ENCODE measurements at places on chromosomes 11 and 22.

DNA sequence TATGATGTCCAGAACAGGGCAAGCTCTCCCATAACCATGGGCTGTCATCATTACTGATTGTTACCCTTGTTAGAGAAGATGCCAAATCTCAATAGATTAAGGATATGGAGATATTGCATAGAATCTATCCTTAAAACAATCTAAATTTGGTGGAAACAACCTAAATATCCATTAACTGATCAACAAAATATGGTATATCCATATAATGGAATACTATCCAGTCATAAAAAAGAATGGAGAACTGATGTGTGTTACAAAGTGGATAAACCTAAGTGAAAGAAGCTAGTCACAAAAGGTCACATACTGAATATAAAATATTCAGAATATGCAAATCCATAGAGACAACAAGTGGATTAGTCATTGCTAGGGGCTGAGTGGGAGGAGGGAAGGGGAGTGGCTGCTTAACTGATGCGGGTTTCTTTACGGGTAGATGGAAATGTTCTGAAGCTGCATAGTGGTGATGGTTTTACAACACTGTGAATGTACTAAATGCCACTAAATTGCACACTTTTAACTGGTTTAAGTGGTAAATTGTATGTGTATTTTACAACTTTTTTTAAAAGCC, 36.1 kb upstream of the SMCO4 start:
- DNase-seq: no peak

DNA sequence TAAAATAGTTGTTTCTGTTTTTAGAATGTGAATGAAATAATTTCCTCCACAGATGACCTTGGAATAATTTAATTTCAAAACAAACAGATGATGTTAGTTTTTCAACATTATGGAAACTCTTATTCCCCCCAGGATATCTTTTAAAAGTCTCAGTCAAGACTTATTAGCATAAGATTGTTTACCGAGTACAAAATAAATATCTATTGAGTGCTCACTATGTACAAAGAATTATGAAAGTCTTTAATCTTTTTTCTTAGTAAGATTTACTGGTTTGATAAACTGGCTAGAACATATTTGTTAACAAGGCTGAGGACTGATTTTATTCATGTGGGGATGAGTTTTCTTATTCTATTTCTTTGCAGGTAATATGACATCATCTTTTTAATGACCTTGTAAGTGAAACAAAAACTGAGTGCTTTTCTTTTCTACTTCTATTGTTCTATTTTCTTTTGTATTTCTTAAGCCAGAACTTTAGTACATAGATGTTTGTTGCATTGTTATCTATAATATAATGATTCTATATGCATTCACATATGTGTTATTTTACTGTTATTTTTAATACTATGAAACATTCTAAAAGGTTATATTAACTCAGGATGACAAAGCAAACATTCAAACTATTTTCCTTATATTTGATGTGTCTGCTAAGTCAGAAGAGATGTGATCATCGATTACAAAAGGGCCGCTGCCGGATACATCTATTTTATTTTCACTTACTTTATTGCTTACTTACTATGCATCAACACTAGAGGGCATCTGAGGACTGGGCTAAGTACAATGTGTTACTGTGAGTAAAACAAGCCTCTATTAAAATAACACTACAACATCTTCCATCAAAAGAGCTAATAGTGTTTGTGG, 111.0 kb upstream of the ARHGAP42 start:
- no peak for DNase-seq

GRCh38 chr11:90204832-90205646, 17.8 kb downstream of the CHORDC1 start:
- DNase-seq: no peak

DNA sequence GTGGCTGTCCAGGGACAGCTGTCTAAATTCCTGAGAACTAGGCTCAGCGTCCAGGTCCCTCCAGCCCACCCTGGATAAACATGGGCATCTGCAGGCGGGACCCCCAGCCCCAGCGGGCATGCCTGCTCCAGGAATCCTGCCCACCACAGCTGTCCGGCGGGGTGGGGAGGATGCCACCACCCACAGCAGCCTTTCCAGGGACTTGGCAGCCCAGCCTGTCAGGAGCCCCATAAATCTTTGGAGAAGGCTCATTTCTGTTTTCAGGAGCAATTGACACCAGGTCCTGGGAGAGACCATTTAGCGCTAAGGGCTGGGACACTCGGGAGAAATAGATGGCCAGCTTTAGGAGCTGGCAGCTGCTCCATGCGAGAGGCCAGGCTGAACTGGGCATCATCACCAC, 358.9 kb downstream of the CADM1 start:
- DNase-seq: no peak

GRCh38 chr11:76601272-76601671, 69.3 kb downstream of the LRRC32 start:
- no peak for DNase-seq

DNA sequence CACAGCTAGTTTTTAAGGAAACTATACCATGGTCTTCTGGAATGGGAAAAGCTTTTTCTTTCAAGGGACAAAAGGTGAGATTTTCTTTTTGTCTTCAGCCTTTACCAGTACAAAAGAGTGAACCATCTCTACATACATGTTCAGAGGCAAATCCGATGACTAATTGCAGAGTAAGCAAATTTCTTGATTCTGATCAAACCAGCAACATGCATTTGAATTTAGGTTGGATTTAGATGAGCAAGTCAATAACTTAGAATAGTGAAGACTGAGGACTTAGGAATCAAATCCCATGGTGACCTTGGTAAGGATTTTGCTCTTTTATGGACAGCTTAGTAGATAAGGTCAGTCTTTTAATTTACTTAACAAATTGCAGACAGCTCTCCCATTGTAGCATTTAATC, 65.9 kb upstream of the BLID start:
- DNase-seq: no peak

DNA sequence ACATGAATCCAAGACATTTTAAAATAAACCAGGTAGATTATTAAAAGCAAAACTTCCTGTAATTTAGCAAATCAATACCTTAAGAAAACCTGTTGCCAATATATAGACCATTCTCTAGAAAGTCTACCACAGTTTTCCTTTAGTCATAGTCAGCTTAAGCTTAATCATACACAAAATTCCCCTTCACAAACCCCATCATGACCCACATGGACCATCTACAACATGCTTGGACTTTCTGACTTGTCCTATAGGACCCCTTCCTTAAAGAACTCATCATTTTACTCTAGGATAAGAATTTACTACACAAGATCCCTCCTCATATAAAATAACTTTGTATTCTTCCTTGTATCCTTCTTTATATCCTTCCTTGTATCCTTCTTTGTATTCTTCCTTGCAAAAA, 16.2 kb upstream of the RNASEH2C start:
- no peak for DNase-seq

- no peak for DNase-seq
These were observed 34.9 kb upstream of the PHOX2A start for GRCh38 chr11:72278905-72279304.

DNA sequence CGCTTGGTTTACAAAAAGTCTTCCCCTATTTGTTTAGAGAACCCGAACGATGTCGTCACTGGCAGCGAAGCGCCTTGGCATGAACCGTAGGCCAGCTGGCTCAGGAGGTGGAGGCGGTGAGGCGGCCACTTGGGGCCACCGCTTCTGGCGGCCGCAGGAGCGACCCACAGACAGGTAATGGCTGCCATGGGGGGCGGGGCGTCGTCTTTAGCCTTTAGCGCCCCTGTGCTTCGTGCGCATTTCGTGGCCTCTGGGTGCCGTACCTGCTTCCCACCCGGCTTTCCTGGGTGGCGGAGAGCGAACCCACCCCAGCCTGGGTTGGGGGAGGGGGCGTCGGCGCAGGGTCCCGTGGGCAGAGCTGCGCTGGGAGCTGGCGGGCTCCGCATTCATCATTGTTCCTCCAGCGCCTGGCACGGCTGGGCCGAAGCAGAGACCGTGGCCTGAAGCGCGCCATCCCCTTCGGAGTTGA, 469 bp upstream of the OSBP2 start:
- DNase-seq: no peak

DNA sequence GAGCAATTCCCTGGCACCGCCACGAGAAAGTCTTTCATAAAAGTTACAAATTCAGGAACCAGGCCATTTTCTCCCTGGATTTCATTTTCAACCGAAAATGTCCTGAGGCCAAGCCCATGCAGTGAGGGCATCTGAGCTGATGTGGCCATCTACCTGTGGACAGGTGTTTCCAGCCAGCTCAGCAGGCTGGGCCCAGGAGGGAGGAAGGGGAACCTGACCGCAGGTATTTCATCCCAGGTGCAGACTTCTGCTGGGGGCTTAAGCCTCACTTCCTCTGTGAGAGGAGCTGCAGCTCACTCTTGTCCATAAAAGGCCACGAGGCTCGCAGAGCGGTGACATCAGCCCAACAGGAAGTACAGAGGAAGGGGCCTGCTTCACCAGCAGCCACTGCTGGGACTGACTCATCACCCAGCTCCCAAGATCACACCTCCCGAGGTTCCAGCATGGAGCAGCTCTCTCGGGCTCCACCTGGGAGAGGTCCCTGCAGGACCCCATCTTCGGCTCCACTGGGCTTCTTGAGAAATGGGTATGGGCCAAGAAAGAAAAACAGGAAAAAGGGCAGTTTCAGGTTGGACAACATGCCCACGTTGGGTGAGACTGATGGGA, 56.4 kb downstream of the MYH9 start:
- DNase-seq: no peak

DNA sequence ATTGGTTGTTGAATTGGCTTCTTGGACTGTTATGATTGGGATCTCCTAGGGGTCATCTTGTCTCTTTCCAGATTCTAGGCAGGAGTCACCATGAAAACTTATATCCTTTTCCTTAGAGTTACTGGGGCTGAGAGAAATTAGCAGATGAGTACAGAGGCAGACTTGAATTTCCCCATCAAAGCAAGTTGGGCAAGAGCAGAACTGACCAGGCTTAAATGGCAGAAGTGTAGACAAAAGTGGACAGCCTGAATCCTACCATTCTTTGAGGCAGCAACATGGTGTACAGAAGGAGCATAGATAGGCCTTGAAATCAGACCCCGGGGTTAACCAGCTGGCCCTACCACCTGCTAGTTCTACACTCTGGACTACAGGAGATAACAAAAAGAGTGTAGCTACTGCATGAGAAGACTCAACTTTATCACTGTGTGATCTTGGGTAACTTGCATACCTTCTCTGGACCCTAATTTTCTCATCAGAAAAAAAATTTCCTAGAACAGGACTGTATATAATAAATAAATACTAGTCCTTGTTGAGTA, 427.4 kb upstream of the CADM1 start:
- DNase-seq: no peak

DNA sequence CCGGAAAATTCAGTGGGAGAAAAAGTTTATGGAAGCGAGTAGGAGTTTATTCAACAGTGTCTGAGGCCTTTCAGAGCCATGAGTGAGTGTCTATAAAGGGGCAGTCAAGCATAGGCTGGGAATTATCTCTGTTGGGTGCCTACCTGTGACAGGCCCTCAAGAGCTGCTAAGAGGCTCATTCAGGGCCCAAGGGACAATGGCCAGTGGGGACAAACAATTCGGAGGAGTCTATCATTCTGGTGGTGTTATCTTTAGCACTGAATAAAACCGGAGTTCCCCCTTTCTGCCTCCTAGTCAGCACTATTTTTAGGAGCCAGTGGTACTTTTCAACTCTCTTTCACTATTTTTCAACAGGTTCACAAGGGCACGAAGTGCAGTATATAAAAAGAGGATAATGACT, 89.5 kb upstream of the HTATIP2 start:
- DNase-seq: no peak

DNA sequence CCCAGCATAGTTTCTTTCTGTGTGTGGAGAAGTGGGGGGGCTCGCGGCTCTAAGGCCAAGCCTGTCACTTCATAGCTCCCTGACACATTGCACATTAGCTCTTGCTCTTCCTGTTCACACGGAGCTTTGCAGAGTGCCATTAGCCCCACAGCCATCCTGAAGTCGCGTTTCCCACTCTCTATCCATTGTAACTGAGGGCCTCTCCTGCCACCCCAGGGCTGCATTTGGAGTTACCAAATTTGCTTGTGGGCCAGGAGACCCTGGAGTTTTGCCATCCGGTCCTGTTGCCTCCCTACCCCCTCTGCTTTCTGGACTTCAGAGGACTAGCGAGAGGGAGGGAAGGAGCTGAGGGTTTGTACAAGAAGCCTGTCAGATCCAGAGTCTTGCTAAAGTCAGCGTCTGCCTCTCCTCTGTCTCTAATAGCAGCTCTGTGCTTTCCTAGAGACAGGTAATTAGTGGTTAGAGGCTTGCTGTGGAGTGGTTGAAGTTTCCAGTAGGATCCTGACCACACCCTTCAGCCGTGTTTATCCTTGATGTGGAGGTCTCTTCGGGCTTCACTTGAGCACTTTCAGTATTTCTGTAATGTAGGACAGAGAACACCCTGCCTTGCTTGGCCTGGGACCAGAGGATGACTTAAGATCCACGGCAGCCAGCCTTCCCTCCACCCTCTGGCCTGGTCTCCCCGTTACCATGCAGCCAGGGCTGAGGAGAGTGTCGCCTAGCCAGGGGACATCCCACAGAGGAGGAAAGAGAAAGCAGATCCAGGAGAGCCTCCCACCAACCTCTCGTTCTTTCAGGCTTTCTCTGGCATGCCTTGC, 14.1 kb downstream of the DCPS start:
- no peak for DNase-seq

DNA sequence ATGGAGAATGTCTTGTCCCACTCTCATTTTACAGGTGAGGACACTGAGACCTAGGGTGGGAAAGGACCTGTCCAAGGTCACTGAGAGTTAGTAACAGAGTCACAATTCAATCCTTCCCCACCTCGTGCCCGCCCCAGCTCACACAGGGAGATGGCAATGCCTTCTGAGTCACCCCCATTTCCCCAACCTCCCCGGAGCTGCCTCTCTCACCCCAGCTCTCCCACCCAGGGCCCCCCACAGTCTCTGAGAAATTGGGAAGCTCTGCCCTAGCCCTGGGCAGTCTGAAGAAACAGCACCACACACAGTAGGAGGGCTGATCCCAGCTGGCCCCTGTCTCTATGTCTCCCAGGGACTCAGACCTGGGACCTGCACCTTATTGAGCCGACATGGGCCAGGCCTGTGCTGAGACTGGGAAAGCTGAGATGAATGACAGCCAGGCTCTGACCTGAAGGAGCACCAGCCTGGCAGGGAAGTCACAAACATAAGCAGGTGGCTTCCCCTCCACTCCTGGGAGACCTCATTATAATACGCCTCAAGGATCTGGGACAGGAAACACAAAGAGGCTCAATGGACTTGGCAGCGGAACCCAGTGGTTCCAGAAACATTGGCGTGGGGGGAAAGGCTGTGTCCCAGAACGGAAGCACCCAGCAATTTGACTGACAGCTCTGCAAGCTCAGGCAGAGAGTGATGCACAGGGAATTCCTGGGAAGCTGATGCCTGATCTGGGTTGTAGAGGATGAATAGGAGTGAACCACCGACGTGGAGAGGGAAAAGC, 51.0 kb downstream of the CD6 start:
- no peak for DNase-seq

DNA sequence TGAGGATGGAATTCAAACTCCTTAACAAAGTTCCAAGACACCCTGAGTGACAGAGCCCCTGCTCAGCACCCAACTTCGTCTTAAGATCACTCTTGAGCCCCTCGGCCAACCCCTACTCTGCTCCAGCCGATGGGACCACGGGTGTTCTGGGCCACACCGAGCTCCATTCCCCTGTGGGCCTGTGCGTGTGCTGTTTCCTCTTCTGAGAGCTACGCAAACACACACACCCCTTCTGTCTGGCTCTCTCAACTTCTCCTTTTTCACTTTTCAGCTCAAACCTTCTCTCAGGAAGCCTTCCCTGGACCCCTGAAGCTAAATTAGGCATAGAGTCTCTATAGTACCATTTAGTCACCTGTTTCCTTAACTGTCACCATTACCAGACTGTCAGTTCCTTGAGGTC, 37.5 kb upstream of the NNMT start:
- no peak for DNase-seq

- DNase-seq: no peak
These were observed 83.6 kb downstream of the CCDC34 start for GRCh38 chr11:27279460-27279859.

Measured in cortex of kidney (tissue), 1 donor.